ENCODE measurements at places on chromosomes 1 and 21.

DNA sequence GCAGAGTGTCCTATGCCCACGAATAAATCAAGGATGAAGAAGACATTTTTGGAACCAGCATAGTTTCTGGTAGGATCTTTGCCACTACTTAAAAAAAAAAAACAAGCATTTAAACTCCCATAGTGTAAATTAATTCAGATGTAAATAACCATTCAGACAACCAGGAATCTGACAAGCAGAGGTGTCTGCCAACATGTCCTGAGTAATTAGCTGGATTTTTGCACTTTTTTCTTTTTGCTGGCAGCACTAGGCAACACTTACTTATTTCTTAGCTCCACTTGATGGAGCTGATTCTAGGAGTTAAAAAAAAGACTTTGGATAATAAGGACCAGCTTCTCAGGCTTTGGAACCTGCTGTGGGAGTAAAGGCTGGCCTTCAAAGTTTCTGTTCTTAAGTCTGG is 27.6 kb upstream of the CNIH3 start:
- DNase-seq: no peak

DNA sequence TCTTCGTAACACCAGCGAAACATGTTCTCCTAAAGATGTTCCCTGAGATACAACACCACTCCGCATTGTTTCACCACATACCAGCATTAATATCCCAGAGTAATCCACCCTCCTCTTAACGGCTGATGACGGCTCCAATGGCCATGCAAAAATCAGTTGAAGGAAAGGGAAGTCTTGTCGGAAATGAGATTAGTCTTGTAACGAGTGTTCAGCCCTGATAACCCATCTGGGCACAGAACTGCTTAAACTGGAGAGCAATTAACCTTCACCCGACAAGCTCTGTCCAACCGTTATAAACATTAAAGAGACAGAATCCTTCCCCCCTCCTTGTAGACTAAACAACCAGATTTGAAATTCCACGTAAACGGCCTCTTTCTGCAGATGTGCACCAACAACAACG is 21.9 kb downstream of the ERG start:
- DNase-seq: peak; percentile 95

DNA sequence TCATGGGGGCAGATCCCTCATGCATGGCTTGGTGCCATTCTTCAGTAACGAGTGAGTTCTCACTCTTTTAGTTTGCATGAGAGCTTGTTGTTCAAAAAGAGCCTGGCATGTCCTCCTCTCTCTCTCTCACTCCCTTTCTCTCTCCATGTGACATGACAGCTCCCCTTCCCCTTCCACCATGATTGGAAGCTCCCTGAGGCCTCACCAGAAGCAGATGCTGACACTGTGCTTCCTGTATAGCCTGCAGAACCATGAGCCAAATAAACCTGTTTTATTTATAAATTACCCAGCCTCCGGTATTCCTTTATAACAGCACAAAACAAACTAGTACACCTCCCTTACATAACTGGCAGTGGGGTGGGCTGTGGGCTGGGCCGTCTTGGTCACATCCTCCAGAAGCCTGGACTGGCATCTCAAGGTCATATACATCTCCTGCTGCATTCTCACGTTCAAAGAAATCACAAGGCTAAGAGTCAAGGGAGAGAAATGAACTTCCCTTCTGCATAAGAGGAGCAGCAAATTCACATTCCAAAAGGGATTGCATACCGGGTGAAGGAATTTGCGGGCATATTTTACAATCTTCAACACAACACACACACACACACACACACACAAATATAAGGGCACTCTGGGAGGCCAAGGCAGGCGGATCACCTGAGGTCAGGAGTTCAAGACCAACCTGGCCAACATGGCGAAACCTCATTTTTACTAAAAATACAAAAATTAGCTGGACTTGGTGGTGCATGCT is 2.3 kb upstream of the CCSAP start:
- no peak for DNase-seq

GRCh38 chr1:229383961-229384360 is 41.1 kb upstream of the CCSAP start:
- DNase-seq: no peak

DNA sequence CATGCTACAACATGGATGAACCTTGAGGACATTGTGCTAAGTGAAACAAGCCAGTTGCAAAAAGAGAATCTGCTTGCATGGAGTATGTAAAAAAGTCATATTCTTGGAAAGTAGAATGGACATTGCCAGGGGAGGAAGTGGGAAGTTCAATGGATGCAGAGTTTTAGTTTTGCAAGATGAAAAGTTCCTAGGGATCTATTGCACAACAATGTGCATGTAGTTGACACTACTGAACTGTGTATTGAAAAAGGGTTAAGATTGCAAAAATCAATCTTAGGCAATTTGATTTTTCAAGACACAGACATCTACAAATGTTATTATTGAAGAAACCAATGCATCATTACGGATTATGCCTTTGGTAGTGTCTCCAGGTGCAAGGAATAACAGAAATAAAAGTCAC is 50.3 kb upstream of the MAGI3 start:
- no peak for DNase-seq

DNA sequence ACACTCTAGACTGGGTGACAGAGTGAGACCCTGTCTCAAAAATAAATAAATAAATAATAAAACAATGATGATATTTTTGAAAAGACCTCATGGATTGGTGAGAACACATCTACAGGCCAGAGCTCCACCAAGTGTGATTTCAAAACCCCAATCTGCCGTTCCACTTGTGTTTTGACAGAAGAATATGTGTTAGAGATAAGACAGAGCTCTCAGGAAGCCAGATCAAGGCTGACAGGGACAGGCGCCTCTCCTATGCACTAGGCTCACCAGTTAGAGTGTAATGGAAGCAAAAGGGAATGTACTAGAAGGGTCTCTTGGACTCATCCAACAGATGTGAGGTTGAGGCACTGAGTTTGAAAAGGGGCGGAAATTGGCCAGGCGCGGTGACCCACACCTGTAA is 110.7 kb upstream of the ERRFI1 start:
- DNase-seq: no peak

DNA sequence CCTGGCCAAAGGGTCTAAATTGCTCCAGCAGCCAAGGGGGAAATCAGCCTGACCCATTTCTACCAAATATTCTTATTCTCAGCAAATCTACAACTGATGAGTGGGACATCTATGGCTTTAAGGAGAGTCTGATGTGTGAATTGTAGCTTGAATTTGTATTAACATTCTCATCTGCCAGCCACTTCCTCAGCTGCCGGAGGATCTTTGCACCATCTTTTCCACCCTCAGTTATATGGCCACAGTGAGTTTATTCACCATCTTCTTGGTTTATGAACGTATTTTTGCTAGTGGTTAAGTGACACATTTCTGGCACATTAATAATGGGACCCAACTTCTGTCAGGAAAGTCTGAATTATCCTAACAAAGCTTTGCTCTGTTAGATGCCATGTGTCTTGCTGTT is 69.6 kb downstream of the COLGALT2 start:
- DNase-seq: no peak

DNA sequence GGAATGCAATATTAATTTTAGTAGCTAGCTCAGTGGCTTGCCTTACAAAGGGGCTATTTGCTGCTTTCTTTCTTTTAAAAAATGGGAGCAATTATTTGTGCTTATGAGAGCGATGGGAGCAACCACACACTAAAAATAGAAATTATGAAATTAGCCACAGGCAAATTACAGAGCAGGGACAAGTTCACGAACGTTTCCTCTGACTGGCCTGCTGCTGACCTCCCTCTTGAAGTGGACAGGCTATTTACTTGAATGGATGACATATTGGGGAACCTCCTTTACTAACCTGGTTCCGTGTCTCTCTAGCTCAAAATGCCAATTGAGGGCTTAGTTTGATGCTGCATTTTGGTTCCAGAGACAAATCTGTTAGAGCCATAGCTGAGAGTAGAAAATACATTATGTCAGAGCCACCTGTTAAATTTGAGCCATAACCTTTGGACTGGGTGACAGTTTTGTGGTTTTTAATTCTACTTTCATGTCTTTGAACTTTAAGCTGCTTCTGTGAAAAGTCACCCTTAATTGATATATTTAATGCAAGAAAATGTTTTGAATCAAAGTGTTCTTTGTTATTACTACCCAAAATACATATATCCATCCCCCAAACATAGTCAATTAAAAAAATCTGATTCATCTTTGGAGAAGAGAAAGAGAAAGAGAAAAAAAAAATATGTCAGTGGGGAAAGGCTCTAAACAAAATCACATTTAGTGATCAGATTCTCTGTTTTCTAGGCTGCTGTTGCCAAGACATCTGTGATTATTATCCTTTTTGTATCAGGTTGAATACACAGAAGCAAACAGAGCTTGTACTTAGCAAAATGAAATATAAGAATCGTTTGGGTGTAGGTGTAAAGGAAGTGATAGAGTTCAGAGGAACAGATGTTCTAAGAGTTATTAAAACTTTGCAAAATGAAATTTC is 351.9 kb downstream of the ADGRL2 start:
- DNase-seq: no peak

- no peak for DNase-seq
These were observed 481 bp upstream of the SLAMF1 start for GRCh38 chr1:160647329-160647720.

DNA sequence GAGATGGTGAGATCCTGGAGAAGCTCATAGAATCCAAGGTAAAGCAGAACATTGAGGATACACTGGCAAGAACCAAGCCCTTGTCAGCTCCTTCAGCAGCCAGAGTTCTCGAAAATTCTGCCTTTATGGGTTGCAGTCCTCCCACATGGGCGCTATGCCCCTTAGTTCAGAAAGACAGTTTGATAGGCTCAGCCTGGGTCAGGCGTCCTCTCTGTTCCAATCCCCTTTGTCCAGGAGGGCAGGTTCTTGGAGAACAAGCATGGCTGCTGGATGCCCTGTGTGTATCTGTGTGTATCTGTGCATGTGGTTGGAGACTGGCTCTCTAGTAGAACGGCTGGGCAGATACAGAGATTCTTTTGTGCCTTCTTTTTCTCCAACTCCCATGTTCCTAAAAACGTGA is 8.0 kb upstream of the NBL1 start:
- DNase-seq: no peak

DNA sequence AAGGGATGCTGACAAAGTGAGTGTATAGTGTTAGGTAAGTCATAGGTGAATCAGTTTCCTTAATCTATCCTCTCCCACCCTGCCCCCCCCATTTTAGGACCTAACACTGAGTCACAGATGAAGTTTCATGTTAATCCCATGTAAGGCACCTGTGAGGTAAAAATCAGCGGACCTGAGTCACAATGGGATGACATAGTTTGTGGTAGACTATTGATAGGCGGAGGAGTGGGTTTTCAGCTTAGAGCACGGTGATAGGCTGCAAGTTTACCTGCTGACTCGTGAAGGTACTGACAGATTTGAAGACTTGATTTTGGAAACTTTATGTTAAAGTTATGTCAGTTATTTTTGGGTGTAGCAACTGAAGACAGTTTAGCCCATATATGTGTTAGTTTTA is 1.7 kb downstream of the TOR1AIP1 start:
- no peak for DNase-seq
